Activated B cell treated with CpG ODN at 0.5 μM for 24 hours (primary cell): ENCODE measurements at places on chromosomes 1 and 21.

DNA sequence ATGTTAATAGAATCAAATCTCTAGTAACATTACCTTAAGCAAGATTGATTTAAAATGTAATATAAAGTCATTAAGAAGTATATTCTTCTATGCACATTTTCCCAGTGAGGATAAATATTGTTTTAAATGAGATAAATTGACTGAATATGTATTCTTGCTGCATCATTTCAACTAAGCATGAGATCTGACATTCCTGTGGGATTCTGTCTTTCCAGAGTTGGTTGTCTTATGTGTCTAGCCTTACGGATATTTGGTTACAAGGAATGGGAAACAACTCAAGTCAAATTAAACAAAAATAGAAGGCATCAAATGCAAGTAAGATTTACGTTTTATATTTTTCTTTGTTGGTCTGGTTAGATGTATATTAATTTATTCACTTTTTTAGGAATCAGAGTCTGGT lies 287.5 kb downstream of the PTGER3 start:
- DNase-seq: no peak

- DNase-seq: no peak
These were observed 458.5 kb downstream of the NEGR1 start for GRCh38 chr1:71823708-71824305.

DNA sequence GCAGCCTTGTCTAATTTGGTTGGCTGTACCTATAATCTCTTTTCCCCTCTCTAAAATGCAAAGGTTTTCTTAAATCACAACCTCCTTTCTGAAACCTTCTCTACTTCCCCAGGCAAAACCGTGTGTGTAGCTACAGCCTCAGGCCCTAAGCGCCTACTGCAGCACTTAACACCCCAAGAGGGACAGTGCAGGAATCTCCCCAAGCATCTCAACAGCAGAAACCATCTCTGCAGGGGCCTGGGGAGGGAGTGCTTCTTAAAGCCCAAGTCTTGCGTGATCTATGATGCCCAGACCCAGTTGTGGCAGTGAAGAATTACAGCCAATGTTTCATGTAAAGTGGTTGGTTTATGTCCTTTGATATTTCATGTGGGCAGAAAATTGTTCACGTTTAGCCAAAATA lies 159.3 kb downstream of the DSCAM start:
- no peak for DNase-seq

DNA sequence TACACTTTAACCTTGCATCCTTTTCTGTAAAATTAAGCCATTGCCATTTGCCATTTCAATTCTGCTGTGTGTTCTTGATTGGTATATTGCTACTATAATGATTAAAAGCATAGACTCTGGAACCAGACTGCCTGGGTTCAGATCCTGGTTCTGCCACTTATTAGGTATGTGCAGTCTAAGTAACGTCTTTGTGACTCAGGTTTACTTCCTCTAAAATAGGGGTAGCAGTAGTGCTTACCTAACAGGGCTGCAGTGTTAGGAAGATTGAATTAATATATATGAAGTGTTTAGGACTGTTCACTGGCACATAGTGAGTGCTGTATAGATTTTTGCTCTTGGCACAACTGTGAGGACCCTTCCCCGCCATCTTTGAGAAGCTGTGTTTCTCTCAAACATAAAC lies 4.4 kb downstream of the CDC42 start:
- DNase-seq: no peak

DNA sequence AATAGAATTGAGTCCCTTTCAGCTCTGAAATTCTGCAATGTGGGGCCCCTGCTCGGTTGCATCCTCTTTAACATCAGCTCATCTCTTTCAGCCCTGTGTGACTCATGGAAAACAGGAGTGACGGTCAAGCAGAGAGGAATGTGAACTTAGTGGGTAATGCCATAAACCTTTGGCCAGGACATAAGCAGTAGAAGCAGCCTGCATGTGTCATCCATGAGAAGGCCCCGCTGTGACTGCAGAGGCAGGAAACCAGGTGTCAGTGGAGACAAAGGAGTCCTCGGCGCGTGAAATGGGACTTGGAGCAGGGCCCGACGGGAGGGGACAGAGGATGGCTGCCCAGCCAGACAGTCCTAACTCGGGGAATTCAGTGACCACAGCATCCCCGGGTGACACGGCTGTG lies 21.1 kb upstream of the EPHB2 start:
- DNase-seq: no peak

GRCh38 chr1:114092186-114093062 lies 61.2 kb downstream of the SYT6 start:
- DNase-seq: no peak

DNA sequence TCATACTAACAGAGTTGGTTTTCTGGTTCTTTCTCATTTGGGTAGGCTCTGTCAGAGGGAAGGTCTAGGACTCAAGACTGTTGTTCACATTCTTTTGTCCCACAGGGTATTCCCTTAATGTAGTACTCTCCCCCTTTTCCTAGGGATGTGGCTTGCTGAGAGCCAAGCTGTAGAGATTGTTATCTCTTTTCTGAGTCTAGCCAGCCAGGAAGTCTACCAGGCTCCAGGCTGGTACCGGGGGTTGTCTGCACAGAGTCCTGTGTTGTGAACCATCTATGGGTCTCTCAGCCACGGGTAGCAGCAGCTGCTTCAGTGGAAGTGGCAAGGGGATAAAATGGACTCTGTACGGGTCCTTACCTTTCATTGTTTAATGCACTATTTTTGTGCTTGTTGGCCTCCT lies 226.4 kb downstream of the LBR start:
- DNase-seq: no peak
